RWPE1 (cell line): ENCODE measurements at places on chromosomes 12 and 14.

DNA sequence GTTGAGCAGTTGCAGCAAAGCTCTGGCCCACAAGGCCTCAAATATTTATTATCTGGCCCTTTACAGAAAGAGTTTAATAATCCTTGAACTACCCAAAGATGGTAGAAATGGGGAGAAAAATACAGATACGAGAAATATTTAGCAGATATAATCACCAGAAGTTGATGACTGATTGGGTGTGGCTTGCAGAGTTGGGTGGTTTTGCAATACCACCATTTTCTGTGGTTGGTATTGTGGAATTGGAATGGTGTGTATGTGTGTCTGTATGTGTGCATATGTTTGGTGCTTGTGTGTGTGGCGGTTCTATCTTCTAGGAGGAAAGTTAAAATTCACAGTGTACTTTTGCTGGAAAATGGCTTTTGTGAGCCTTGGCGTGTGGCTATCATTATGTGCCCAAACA lies 85.4 kb upstream of the MANSC4 start:
- DNase-seq, result no peak

GRCh38 chr12:131176926-131177325 lies 223.2 kb downstream of the ADGRD1 start:
- no peak for DNase-seq

GRCh38 chr12:73719223-73719622 lies 818.4 kb upstream of the ATXN7L3B start:
- no peak for DNase-seq

GRCh38 chr12:39033782-39034181 lies 128.4 kb upstream of the CPNE8 start:
- no peak for DNase-seq

- DNase-seq, result no peak
Measured at GRCh38 chr14:96962337-96962736, 165.2 kb downstream of the VRK1 start.

GRCh38 chr12:109725321-109726105 lies 11.9 kb downstream of the FAM222A start:
- DNase-seq, result no peak

GRCh38 chr12:42779186-42779859 lies 189.8 kb upstream of the PRICKLE1 start:
- DNase-seq, result no peak
